ENCODE measurements at places on chromosomes 13 and 19.
A peak's percentile ranks its signal among the peaks of the same experiment; 100 is the strongest.

- peaks cover 59% of the 10 kb centered on the region for H3K27me3 ChIP-seq
- no peak overlapping the region for H3K4me3 ChIP-seq
- peaks cover 18% of the 10 kb centered on the region for H3K4me1 ChIP-seq
- peaks cover 12% of the 10 kb centered on the region for H3K36me3 ChIP-seq
- H3K27ac ChIP-seq: peak overlapping the region; percentile 37
These were observed 149.0 kb upstream of the ZNF536 start for GRCh38 chr19:30222992-30223865.

- no peak for DNase-seq
- H3K27me3 ChIP-seq: no peaks in the 10 kb centered on the region
- H3K27ac ChIP-seq: no peak overlapping the region
- no peaks in the 10 kb centered on the region for H3K36me3 ChIP-seq
- H3K4me1 ChIP-seq: peaks cover 11% of the 10 kb centered on the region
- H3K4me3 ChIP-seq: no peak overlapping the region
These were observed 1.1 kb upstream of the ZNF45 start for GRCh38 chr19:43936188-43936587.

DNA sequence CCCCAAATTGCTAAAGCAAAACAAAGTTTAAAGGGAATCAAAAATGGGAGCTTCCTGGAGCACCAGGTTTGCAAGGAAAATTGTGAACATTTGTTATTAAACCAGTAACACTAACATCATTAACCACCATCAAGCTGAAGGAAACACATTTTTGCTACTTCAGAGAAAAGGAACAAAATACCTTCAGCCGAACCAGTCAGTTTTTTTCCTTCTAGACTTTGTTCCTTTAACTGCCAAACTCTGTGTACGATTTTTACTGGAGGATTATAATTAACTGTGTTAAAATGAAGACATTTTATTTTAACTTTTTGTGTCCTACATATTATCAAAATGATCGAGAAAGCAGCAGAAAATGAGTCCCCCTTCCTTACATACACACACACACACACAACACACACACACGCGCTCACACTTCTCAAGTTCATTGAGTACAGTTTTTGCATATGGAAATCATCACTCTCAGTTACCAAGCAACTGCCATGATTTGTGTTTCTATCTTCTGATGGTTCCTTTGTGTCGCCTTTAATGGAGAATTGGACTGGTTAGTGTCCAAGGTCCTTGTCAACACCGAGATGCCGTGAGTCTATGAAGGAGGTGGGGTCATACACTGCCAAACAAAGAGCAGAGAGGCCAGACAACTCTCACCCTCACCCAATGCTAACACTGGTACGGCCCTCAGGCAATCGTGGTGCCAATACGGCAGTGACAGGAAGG lies 9.8 kb upstream of the SERP2 start:
- peaks cover 26% of the 10 kb centered on the region for H3K27me3 ChIP-seq
- no peak overlapping the region for H3K27ac ChIP-seq
- no peaks in the 10 kb centered on the region for H3K36me3 ChIP-seq
- no peaks in the 10 kb centered on the region for H3K4me1 ChIP-seq
- H3K4me3 ChIP-seq: no peak overlapping the region

DNA sequence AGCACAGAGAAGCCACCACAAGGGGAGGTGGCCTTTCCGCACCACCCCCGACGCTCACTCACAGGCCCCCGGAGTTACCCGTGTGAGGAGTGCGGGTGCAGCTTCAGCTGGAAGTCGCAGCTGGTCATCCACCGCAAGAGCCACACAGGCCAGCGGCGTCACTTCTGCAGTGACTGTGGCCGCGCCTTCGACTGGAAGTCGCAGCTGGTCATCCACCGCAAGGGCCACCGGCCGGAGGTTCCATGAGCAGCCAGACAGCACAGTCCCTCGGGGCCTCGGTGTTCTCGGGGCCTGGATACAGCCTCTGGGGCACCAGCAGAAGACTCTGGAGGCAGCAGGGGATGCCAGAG lies 4.3 kb downstream of the ZNF446 start:
- no peaks in the 10 kb centered on the region for H3K27me3 ChIP-seq
- H3K36me3 ChIP-seq: peaks cover 3% of the 10 kb centered on the region
- no peak overlapping the region for H3K4me3 ChIP-seq
- H3K4me1 ChIP-seq: peaks cover 11% of the 10 kb centered on the region
- DNase-seq: no peak

DNA sequence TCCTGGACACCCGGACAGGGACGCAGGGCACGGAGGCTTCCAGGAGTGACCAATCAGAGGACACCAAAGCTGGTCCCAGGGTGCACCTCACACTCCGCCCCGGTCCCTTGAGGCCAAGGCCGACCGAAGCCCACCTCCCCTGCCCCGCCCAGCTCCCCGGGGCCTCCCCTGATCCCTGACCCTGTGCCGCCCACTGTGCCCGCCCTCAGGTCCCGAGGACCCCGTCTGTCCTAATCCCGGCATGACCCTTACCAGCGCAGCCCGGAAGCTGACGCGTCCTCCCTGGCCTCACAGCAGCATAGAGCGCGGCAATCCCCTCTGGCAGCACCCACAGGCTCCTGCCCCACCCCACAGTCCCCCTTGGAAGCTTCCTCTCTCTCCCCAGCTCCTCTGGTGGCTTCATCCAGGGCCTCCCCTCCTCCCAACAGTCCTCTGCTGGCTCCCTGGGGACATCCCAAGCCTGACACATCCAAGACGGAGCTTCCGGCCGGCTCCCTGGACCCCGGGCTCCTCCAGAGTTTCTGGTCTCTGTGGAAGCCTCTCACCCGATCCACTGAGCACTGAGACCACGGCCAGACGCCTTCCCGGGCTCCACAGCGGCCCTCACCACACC lies 7.4 kb upstream of the CDC34 start:
- H3K36me3 ChIP-seq: no peaks in the 10 kb centered on the region
- H3K27me3 ChIP-seq: no peaks in the 10 kb centered on the region
- no peak overlapping the region for H3K4me3 ChIP-seq
- no peak overlapping the region for H3K27ac ChIP-seq

DNA sequence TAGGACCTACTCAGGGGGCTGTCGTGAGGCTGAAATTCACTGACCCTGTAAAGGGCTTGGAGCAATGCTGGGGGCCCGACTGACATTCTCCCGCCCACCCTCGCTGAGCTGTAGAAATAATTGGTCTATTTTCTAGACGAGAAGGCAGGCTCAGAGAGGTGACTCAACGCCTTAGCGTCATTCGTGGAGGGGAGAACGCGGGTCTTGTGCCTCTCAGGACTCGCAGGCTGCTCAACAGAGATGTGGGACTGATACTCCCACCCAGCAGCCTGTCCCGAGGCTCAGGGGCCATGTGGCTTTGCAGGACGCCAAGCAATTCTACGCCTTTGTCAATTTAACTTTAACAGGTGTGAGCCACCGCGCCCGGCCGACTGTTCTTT lies 23.6 kb upstream of the ASPDH start:
- no peaks in the 10 kb centered on the region for H3K36me3 ChIP-seq
- H3K4me1 ChIP-seq: no peaks in the 10 kb centered on the region
- H3K27me3 ChIP-seq: peaks cover 24% of the 10 kb centered on the region
- H3K4me3 ChIP-seq: no peak overlapping the region
- no peak for DNase-seq
- H3K27ac ChIP-seq: no peak overlapping the region

DNA sequence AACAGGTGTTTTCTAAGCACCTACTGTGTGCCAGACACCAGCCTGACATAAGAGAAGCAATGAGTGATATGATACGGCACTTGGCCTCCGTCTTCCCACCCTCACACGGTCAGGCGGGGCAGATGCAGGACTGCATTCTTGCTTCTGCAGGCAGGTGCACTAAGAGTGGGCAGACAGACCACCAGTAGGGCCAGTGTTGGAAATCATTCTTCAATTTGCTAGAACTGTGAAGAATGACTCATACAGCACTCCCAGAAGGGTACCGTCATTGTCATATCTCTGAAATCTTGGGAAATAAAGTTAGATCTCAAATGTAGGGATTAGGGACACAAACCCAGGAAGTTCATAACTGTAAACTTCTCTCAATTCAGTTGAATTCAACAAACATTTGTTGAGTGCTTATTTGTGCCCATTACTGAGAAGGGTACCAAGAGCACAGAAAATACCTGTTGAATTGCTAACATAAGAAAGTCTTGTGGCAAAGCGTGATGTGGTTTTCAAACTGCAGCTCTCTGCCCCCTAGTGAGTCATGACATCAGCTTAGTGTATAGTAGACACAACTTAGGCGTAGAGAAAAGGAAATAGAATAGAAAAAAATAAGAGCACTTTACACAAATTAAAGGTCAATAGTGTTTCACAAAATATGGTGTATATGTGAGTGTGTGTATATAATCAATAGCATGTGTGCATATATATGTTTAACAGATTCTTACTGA lies 76.1 kb downstream of the TEX26 start:
- peaks cover 3% of the 10 kb centered on the region for H3K4me1 ChIP-seq
- DNase-seq: no peak
- H3K27me3 ChIP-seq: peaks cover 52% of the 10 kb centered on the region
- no peak overlapping the region for H3K27ac ChIP-seq
- H3K4me3 ChIP-seq: no peak overlapping the region

DNA sequence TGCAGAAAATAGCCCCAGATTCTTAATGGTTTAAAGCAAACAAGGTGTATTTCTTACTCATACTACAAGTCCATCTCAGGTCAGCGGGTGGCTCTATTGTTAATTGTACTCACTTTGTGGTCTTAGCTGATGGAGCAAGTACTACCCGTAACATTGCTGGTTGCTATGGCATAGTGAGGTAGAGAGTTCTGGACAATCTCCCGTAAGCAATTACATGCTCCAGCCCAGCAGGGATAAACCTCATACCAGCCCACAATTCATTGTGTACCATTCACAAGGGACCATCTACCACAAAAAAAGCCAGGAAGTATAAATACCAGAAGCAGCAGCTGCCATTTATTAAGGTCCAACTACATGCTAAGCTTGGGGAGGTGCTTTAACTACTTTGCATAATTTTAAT lies 167.1 kb downstream of the PCDH9 start:
- H3K4me1 ChIP-seq: no peaks in the 10 kb centered on the region
- no peaks in the 10 kb centered on the region for H3K36me3 ChIP-seq

DNA sequence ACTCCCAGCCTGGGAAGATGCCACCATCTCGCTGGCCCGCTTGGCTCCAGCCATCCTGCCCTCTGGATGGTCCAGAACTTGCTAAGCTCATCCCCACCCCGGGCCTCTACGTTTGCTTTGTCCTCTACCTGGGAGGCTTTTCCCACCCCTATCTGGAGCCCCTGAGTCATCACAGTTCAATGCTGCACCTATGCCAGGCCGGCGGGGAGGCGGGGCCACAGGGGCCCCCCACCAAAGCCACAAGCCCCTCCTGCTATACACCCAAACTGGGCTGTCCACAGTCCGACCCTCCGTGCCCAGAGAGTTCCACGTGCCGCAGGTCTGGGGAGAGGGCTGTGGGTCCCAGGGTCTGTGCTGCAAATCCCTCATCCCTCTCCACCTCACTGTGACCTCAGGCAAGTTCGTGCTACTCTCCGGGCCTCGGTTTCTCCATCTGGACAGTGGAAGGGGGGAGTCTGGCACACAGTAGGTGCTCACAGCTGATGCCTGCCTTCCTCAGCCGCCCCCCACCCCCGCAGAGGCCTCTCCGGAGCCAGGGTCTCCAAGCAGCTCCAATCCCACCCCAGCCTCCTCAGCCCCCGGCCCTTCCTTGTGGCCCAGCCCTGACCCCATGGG lies 1.9 kb upstream of the TCF3 start:
- peaks cover 6% of the 10 kb centered on the region for H3K27me3 ChIP-seq
- no peaks in the 10 kb centered on the region for H3K36me3 ChIP-seq
- no peak for DNase-seq
- peak overlapping the region; percentile 21 for H3K4me3 ChIP-seq
- no peak overlapping the region for H3K27ac ChIP-seq
- H3K4me1 ChIP-seq: peaks cover 12% of the 10 kb centered on the region

DNA sequence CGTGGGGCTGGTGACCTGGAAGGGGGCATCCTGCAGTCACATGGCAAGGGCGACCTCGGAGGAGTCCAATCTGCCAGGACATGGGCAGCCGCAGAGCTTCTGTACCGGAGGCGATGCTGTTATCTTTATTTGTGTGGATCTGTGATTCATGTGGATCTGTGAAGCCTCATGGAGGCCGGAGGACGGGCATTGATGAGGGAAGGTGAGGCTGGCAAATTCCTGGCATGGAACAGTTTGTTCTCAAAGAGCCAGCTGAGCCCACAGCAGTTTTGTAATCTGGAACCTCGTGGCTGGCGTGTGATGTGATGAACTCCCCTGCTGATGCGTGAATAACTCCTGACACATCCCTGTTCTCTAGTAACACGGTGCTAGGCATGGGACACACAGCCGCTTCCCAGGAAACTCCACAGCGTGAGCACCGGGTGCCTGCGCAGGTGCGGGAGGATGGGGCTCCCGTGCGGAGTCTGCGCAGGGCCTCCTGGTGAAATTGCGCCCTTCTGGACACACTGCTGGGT lies 40.4 kb downstream of the ATP11A start:
- H3K27me3 ChIP-seq: no peaks in the 10 kb centered on the region
- H3K4me1 ChIP-seq: peaks cover 26% of the 10 kb centered on the region
- no peak for DNase-seq
- no peak overlapping the region for H3K27ac ChIP-seq
- H3K36me3 ChIP-seq: no peaks in the 10 kb centered on the region

GRCh38 chr19:46728208-46728607 lies 11.3 kb upstream of the PRKD2 start:
- no peak overlapping the region for H3K4me3 ChIP-seq
- no peak for DNase-seq
- peaks cover 3% of the 10 kb centered on the region for H3K36me3 ChIP-seq
- H3K27me3 ChIP-seq: no peaks in the 10 kb centered on the region
- peaks cover 28% of the 10 kb centered on the region for H3K4me1 ChIP-seq

- no peak overlapping the region for H3K4me3 ChIP-seq
- H3K36me3 ChIP-seq: peaks cover 10% of the 10 kb centered on the region
- no peaks in the 10 kb centered on the region for H3K27me3 ChIP-seq
- no peak overlapping the region for H3K27ac ChIP-seq
- DNase-seq: peak; percentile 33
These were observed 8.0 kb downstream of the DNASE2 start for GRCh38 chr19:12872941-12873890.

DNA sequence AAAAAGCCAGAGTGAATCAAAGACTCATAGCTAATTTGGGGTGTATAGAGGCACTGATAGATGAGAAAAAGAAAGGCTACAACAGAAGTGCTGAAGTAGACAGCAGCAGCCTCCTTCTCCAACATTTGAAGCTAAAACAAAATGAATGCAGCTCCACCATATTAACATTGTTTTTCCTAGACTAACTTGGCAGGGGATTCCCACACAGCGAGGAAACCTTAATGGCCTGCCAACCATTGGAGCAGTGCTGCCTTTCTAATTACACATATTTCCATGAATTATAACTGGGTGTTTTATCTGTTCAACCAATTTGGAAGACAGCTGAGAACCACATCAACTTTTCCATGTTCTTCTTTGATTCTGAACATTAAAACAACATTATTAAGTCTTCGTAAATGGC lies 478.6 kb downstream of the LIG4 start:
- H3K36me3 ChIP-seq: no peaks in the 10 kb centered on the region
- no peak overlapping the region for H3K27ac ChIP-seq
- H3K4me3 ChIP-seq: no peak overlapping the region
- H3K4me1 ChIP-seq: no peaks in the 10 kb centered on the region
- DNase-seq: no peak
- no peaks in the 10 kb centered on the region for H3K27me3 ChIP-seq

GRCh38 chr19:30802424-30803013 lies 430.3 kb downstream of the ZNF536 start:
- no peak for DNase-seq
- no peak overlapping the region for H3K4me3 ChIP-seq
- peaks cover 6% of the 10 kb centered on the region for H3K4me1 ChIP-seq
- peaks cover 64% of the 10 kb centered on the region for H3K27me3 ChIP-seq
- no peaks in the 10 kb centered on the region for H3K36me3 ChIP-seq

GRCh38 chr13:80329250-80329649 lies 11.7 kb downstream of the SPRY2 start:
- no peaks in the 10 kb centered on the region for H3K27me3 ChIP-seq
- H3K4me1 ChIP-seq: no peaks in the 10 kb centered on the region
- no peak overlapping the region for H3K27ac ChIP-seq
- H3K36me3 ChIP-seq: no peaks in the 10 kb centered on the region
